Activated CD4-positive, alpha-beta memory T cell treated with anti-CD3 and anti-CD28 coated beads for 36 hours (primary cell): ENCODE measurements at places on chromosomes 12 and 14.

DNA sequence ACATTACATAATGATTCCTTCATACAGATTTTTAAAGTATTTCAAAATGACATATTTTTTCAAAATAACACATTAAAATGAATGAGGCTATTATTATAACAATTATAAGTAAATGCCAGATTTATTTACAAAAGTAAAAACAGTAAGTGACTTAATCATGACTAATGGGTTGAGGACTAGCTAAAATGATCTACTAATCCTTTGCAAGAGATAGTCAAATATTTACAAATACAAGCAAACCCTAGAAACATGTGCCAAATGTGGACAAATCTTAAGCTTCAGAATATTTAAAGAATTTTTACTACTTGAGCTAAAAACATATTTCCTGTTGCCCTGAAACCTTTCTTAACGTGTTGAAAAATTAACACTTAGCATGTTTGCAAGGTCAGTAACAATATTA, 74.8 kb downstream of the KIF21A start:
- no peak for DNase-seq

GRCh38 chr12:54432815-54433164, 13.7 kb upstream of the ITGA5 start:
- DNase-seq = peak; percentile 43

DNA sequence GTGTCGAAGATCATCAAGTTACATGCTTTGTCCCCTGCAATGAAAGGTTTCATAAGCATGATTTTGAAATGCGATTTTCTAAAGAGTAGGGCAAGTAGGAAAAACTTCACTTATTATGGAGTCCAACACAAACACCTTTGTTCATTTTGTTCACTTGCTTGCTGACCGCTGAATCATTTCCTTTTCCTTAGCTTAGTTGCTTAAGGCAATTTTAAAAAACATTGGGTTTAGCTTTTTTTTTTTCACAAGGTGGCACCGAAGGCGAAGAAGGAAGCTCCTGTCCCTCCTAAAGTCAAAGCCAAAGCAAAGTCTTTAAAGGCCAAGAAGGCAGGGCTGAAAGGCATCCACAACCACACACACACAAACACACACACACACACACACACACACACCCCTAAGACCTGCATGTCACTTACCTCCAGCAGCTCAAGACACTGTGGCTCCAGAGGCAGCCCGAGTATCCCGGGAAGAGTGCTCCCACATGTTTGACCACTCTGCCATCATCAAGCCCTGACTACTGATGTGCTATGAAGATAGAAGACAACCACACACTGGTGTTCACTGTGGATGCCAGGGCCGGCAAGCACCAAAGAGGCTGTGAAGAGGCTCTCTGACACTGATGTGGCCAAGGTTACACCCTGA, 11.4 kb downstream of the MANSC1 start:
- no peak for DNase-seq

GRCh38 chr12:26823390-26823789, 9.6 kb downstream of the ITPR2 start:
- no peak for DNase-seq

DNA sequence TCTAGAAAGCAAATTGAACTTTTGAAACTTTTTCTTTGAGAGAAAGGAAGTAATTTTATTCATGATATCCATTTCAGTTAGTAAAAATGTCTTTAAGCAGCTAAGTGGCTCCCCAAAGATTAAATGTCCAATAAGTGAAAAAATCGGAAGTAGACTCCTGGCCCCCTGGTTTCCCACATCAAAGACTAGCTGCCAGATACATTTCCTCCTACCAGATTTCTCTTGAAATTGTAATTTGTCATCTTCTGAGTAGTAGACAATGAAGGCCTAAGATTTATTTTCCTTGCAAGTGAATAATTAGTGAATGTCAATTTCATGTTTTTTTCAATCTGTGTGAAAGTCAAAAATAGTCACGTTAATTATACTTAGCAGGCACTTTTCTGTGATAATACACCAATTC, 321.9 kb downstream of the SYT1 start:
- no peak for DNase-seq

DNA sequence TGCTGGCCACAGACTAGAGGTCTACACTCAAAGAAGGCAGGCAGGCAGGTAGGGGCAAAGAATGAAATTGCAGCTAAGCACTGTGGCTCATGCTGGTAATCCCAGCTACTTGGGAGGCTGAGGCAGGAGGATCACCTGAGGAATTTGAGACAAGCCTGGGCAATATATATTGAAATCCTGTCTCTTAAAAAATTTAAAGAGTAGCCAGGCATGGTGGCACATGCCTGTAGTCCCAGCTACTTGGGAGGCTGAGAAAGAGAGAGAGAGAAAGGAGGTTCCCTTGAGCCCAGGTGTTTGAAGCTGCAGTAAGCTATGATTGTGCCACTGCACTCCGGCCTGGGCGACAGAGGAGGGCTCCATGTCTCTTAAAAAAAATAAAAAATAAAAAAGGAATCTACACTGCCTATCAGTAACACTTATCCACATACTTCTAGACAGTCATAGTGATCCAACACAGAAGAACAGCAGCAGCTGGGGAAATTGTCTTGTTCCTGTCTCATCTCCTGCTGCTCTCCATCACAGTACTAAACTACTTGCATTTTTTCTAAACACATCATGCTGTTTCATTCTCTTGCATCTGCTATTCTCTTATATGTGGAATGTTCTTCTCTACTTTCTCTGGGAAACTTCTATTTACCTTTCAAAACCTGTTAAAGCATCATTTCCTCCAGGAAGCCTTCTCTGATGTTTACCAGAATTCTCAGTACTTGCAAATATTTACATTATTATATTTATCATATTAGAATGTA, 57.2 kb downstream of the ATF7 start:
- DNase-seq = no peak

DNA sequence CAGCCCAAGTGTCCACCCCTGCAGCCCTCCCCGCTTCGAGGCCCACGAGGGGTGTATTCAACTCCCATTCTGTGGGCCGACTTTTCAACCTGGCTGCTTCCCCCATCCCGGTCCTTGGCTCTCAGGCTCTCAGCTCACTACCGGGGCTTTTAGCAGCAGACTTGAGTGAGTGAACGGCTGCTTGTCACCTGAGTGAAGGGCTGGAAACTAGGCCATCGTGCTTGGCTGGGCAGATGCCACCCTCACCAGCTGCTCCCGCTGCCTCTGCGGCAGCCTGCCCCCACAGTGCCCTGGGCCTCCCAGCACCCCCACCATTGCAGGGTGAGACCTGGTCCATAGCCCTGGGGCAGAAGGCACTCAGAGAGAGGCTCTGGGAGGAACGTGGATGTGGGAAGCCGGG, 59.9 kb downstream of the SLC6A12 start:
- DNase-seq = no peak

DNA sequence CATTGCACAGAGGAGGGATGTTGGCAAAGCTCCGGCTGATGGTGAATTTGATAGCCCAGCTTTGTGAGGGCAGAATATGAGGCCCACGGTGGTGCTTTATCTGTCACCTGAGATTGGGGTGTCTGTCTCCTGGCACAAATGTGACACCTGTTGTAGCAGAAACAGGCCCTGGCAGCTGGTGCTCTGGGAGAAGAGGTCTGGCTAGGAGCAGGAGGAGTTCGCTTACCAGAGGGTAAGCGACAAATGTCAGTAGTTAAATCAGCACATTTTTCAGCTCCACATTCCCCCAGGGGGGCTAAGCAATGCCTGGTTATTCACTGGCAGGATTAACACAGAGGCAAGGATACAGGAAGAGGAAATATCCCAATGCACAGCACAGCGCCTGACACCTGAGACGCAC, 71.1 kb downstream of the B4GALNT3 start:
- no peak for DNase-seq

DNA sequence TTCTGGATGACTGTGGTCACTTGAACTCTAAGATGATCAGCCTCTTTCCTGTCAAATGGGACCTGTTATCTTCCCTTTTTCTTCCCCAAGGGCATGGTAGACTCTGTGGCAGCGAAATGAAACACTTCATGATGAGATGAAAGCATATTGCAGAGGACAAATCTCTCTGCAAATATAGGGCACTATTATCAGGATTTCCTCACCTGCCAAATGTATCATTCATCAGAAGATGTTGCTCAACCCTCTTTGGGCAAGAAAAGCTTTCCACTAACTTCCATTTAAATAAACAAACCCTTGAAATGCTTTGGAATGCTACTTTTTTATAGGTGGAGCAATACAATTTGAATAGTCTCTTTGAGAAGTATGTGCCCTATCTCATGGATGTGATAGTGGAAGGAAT, 105.0 kb downstream of the DNAH10 start:
- no peak for DNase-seq

GRCh38 chr12:72493407-72493806, 221.2 kb downstream of the TRHDE start:
- DNase-seq = no peak

DNA sequence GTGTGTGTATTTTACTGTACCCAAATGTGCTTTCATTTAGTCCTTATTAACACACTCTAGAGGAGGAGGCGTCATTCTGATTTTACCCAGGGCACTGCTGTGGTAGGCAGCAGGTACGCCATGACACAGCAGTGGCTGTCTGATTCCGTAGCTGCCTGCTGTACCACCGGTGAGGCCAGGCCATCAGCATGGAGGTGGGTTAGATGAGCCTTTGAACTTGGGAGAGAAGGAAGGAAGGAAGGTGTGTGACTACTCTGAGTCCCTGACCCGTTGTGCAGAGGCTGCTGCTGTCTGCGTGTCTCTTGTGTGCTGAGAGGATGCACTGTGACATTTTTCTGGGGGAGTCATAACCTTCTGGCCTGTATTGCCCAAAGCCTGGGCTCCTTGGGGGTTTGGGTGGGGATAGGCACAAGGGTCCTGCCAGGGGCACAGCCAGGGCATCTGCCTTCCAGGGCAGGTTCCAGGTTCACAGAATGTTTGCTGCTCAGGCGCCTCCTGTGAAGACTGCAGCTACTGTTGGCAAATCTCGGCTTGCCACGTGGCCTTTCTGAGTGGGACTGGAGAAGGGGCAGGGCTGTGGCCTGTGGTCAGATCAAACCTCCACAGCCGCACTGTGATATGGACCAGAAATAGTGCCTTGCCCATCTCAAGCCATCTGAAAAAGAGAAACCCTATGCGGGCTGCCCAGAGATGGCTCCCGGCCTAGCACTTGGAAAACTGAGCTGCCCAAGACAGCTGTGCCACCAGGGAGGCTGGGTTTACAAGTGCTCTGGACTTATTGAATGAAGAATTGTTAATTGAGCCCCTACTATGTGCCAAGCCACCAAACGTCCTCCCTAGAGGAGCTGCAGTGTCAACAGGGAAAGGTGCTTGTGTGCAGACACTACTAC, 47.1 kb downstream of the MLXIP start:
- DNase-seq = no peak
